Iris pigment epithelial cell (primary cell): ENCODE measurements at places on chromosomes 11 and 22.

DNA sequence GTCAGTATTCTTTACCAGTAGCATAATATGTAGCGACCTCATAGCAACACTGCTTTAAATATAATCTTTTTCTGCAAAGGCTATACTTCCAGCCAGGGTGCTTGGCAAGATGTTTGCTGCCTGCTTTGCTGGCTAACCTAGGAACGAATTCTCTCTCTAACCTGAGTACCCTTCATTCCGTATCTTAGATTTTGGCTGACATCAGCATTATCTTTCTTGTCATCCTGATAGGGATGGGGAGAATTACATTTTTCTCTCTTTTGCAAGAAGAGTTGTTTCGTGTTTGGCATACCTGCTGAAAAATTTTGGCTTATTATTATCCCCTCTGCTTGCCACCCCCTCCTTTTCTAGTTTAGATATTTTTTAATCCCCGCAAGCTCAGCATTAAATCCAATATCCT, 91.2 kb upstream of the CLMP start:
- DNase-seq, result no peak

DNA sequence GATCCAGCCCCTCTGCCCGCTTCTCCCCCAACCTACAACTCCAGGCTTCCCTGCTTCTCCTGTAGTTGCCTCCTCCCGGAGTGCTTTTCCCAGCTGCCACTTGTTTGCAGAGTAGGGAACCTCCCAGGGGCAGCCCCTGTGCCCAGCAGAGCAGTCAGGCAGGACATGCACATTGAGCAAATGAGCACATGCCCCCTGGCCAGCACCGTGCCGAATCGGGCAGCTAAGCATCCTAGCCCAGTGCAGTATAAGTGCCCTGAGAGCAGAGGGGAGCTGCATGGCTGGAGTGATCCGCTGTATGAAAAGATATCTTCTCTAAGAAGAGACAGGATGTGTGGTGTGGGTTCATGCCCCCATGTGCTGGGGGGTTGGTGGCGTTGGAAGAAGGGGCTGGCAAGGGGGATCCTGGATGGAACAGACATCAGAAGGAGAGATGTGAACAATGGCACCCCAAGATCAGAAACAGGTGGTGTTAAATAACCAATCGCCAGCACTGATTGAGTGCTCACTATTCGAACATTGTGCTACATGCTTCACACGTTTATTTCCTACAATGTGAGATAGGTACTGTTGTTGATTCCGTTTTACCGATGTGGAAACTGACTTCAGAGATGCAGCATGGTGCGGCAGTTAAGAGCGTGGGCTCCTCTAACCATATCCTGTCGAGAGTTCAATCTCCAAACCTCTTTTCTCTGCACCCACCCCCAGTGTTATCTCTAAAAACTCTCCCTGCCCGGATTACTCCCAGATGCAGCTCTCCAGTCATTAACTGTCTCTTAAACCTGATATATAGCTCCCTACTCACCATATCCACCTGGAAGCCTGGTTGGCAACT, 1.2 kb downstream of the AIP start:
- no peak for DNase-seq

GRCh38 chr11:35524780-35525179, 636 bp downstream of the PAMR1 start:
- peak; percentile 75 for DNase-seq

- DNase-seq, result peak; percentile 94
Observed at GRCh38 chr11:79244241-79244772, 196.5 kb downstream of the TENM4 start.
